Ecto neural progenitor cell (in vitro differentiated cells): ENCODE measurements at places on chromosomes 13 and 19.

DNA sequence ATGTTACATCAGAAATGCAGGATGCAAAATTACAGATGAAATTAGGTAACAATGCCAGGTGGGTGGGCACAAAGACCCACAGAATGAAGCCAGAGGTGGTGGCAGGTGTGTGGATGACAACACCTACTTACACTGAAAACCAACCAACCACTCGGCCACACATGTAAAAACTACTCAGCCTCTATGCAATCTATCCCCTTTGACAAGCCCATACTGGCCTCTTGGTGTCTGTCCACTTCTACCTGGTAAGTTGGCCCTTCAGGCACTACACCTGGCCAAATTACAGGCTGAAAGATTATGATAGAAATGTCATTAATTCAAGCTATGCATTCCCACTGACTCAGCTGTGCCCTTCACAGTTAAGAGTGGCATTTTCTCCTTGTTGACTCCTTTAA is 50.0 kb downstream of the BRD4 start:
- DNase-seq = no peak

- no peak for DNase-seq
These were observed 3.4 kb upstream of the WIZ start for GRCh38 chr19:15453091-15453578.

DNA sequence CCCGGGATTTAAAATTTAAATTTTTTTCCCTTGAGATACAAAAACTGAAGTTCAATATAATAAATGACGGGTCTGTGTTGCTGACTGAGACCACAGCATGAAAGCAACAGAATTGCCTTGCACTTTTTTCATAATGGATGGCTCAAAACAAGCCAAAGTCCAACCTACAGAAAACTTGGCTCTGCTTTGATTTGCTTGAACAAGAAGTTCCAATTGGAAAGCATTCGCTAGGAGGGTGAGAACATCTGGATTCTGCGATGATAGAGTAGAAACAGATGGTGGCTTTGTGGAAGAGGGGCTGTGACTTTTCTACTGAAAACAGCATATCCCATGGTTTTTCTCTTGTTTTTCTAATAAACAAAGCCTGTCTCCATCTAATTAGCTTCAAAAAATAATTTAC is 46.4 kb downstream of the THSD1 start:
- DNase-seq = no peak

DNA sequence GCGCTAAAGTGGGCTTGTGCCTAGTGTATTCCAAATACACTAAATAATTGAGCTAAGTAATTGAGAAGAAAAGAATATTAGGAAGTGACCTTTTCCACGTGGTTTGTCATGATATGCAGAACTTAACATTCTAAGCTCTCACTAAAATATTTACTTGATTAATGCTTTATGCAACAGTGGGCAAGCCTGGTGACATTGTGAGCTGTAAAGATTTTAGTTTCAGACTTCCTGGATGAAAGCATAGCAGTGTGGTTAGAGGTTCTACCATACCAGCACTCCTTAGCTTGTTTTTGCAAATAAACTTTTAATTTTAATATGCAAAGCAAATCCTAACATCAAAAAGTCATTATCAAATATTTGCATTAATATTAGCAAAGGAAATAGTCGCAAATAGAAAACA is 1065.1 kb upstream of the SPRY2 start:
- no peak for DNase-seq

- DNase-seq = peak; percentile 68
These were observed 3.4 kb upstream of the ZIC2 start for GRCh38 chr13:99977912-99978798.

- no peak for DNase-seq
These were observed 9.4 kb downstream of the ZNF546 start for GRCh38 chr19:40006273-40006691.

DNA sequence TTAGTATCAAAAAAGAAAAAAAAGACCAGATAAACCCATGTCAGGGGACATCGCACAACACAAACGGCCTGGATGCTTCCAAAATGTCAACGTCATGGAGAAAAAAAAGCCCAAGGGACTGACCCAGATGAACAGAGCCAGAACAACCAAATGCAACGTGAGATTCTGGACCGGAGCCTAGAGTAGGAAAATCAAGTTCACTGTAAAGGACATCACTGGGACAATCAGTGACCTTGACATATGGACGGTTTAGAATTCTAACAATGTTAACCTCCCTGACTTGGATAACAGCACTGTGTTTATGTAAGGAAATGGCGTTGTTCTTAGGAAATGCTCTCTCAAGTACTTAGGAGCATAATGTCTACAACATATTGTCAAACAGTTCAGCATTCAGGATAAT is 15.1 kb upstream of the EMP3 start:
- DNase-seq = no peak

- DNase-seq = no peak
These were observed 10.2 kb downstream of the HAS1 start for GRCh38 chr19:51713319-51714285.

DNA sequence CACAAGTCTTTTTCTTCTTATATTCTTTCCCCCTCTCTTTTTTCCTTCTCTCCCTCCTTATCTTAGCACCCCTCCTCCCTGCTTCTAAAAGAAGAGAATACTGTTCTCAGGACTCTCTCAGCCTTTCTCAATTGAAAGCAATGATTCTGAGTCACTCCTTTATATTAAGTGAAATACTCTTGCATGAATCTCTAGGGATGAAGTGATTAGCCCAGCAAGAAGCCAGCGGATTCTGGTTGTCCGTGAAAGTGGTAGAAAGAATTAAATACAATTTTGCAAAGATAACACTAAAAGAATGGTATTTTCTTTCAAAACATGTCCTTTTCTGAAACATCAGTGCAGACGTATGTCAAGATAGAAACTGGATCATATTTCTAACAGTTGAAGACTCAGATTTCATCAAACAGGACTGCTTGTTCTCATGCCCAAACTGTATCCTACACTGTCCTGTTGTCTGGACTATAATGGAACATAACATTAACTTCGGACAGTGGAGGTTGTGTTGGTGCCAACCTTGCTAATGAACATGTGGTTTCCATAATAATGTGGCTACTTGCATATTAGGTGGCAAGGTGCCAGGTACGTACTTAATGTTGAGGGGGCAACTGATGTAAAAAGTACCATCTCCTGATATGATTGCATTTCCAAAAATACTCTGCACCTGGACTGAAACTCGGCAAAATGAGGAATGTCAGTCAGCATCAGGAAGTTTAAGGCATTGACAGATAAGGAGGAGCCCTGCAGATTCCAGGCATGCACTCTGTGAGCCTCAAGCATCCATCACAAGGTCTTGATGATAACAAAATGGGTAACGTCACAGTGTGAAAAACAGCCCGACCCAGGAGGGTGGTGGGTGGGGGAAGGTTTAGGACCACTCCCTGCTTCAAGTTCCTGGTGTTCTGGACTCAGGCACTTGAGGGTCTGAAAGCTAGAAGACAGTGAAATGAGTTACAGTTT is 357.2 kb downstream of the DLEU7 start:
- DNase-seq = no peak

GRCh38 chr19:28039677-28040381 is 1173.1 kb downstream of the UQCRFS1 start:
- DNase-seq = no peak

GRCh38 chr19:41030651-41031050 is 39.6 kb downstream of the CYP2B6 start:
- DNase-seq = no peak

DNA sequence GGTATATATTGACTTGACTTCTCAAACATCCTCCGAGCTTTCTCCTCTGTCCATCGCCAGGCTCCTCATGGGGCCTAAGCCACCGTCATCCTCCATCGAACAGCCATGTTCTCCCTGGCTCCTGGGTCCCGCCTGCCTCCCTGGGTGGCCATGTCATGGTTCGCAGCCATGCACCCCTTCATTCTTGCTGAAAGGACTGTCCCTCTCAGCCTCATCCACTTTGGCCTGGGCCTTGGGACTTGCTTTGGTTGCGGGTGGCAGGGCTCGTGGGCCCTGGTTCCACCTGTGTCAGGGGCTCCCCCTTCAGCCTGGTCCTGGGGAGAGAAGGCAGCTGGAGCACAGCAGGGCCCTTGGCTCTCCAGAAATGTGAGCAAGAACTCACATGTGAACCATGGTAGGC is 183.8 kb downstream of the KATNAL1 start:
- DNase-seq = no peak

GRCh38 chr19:33763633-33764371 is 32.9 kb upstream of the KCTD15 start:
- no peak for DNase-seq

GRCh38 chr13:102510072-102510471 is 86.7 kb upstream of the TPP2 start:
- DNase-seq = no peak

GRCh38 chr19:29497241-29497640 is 28.6 kb upstream of the VSTM2B start:
- no peak for DNase-seq

- peak; percentile 82 for DNase-seq
These were observed 1.2 kb downstream of the CGB7 start for GRCh38 chr19:49056101-49056901.

DNA sequence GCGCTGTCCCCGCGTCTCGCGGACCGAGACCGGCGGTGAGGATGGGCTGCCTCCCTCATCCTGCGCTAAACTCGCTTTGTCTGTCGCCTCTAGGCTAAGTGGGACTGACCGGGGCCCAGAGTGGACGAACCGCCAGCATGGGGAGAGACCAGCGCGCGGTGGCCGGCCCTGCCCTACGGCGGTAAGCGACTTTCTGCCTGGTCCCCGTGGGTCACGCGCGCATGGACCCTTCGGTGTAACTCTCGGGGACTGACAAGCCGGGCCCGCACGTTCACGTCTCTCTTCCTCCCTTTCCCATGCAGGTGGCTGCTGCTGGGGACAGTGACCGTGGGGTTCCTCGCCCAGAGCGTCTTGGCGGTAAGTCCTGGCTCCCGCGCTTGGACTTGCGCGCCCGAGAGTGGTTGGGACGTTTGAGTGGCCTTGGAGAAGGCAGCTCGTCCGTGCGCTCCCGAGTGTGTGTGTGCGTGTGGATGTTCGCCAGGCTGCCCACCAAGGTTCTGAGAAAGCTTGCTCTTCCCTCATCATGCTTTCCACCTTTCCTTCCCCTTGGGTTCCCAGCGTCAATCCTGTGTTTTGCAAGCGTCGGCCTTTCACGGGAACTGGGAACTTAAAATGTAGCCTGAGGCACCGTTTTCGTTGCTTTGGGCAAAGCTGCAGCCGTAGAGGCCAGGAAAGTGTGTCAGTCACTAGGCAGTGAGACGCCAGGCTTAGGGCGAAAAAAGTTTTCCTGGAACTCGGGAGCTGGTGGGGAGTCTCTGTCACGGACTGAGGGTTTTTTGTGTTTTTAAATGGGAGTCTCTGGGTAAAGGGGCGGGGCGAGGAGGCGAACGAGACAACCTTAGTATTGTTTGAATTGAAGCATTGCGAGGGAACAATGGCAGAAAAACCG is 927 bp downstream of the COL4A2 start:
- DNase-seq = peak; percentile 75

- no peak for DNase-seq
These were observed 5.0 kb downstream of the CEP89 start for GRCh38 chr19:32966750-32967149.
